ENCODE measurements at places on chromosomes 2 and 18.
A peak's percentile ranks its signal among the peaks of the same experiment; 100 is the strongest.

- DNase-seq, result no peak
Observed at GRCh38 chr2:83054751-83055150, 1404.3 kb downstream of the SUCLG1 start.

DNA sequence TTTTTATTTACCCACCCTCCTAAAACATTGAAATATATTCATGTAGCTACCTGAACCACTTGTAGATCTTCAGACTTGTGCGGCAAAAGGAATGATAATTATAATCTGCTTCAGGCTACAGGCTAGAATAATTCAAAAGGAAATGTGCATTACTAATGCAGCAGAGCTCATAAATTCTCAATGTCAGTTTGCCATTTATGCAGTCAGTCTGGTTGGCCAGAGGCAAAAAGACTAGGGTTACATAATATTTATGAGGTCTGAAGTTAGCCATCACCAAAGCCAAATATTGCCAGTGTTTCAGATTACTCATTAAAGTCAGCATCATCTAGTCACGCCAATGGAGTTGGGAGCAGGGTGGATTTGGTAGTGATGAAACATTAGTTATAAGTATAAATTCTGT is 38.9 kb downstream of the METAP1D start:
- DNase-seq, result no peak

- DNase-seq, result no peak
Observed at GRCh38 chr2:170641961-170642360, 73.2 kb upstream of the SP5 start.

GRCh38 chr18:10715791-10716190 is 190.0 kb downstream of the NAPG start:
- DNase-seq, result no peak

GRCh38 chr18:24988253-24988840 is 363.6 kb downstream of the ZNF521 start:
- no peak for DNase-seq

DNA sequence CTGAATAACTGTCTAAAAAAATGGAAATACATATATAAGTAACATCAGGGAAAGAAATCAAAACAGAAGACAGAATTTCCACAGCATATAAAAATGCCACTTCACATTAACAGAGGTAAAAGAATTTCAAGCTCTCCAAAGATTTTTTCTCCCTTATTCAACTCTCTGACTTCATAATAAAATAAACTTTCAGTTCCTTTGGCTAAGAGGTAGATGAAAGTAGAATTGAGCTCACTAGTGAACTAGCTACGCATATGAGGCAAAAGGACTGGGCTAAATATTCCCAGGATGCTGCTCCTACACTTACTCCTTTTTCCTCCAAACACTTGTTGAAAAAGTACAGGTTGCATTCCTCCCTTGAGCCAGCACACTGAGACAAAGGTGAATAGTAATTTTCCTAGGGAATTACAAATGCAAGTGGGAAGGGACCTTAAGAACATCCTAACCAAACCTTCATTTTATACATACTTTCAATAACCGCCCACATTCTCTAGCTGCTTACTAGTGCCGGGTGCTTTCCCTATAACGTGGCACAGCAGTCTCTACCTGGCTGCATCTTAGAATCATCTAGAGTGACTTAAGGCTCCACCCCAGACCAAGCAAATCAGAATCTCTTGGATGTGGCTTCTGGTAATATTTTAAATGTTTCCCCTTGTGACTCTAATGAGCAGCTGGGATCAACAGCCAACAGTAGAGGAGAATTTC is 136.6 kb downstream of the MTCL1 start:
- no peak for DNase-seq

DNA sequence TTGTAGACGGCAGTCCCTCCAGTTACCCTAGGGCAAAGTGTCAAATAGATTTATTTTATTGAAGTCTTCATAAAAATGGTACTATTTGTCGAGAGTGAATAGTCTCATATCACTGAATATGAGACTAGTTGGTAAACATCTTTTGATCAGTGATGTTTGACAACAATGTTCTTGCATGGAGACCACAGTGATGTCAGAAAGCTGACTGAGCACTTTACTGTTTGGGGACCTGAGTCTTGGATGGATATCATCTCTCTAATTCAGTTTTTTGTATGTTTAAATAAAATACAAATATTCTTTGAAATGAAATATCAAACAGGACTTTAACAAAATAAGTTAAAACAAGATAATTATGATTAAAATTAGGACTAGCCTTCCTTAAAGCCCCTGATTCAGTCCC is 1315.4 kb upstream of the NRXN1 start:
- DNase-seq, result no peak

- DNase-seq, result no peak
Observed at GRCh38 chr2:43708891-43709290, 32.7 kb upstream of the C1GALT1C1L start.

- no peak for DNase-seq
Observed at GRCh38 chr2:217273162-217273561, 413.3 kb upstream of the TNP1 start.

DNA sequence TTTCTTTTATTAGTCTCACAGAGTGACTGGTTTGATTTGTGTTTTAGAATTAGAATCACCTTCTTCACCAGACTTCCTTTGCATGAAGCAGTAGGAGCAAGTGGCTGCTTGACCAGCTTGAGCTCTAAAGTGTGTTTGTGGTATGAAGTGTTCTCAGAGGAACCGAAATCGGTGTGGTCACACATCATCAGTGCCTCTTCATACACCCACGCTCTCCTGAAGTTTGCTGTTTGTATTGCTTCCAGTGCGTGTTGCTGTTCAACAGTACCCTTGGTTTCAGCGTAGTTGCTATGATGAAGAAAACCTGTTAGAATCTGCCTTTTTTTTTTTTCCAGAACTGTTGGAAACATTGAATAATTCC is 77.9 kb downstream of the LIMS1 start:
- no peak for DNase-seq

GRCh38 chr18:28718696-28719095 is 541.8 kb upstream of the CDH2 start:
- no peak for DNase-seq

GRCh38 chr2:230619491-230619890 is 93.2 kb upstream of the CAB39 start:
- DNase-seq, result no peak

DNA sequence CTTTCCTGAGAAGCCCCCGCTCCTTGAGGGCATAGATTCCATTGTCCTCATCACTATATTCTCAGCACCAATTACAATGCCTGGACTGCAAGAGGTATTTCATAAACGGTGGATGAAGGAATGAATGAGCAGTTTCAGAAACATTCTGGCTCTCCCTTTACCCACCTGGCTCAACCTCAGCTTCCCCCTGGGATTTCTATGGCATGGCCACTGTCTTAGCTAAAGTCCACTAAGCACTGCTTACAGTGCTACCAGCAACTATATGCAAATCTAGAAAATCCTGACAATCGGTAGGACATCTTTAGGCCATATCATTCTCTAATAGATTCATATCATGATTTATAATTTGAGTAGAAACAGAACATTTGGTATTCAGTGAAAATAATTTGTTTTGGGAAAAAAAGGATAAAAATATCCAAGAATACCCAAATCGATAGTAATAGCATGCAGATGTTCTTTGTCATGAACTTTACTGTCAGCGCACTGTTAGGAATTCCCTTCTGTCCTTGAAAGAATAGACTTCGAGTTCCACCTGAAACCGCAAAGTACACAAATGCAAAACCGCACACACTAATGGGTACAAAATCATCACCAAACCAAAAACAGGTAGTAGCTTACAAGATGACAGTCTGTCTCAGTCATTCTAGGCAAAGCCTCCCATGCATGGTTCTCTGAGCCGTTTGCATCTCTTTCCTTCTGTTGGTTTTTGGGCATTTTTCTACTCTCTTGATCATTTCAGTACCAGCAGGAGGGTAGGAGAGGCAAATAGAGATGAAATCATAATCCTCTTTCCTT is 303.6 kb upstream of the ID2 start:
- no peak for DNase-seq

DNA sequence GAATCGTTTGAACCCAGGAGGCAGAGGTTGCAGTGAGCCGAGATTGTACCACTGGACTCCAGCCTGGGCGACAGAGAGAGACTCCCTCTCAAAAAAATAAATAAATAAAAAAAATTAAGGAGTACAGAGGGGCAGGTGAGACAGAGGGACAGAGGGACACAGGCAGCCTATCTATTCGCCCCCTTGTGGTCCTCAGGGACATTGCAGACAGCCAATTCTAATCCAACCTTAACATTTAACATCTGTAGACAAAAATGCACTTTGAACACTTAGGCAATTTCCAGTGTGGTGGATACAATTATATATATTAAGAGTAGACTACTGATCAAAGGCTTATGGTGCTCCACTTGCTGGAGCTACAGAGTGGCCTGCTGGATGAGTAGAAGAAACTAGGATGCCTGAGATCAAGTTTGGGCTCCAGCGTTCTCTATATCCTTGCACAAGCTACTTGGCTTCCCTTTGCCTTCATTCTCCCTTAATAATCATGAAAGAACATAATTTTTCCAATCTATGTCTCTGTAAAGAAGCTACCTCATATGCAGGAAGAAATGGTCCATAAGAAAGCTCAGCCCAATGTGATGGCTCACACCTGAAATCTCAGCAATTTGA is 8.2 kb upstream of the SMARCAL1 start:
- no peak for DNase-seq

DNA sequence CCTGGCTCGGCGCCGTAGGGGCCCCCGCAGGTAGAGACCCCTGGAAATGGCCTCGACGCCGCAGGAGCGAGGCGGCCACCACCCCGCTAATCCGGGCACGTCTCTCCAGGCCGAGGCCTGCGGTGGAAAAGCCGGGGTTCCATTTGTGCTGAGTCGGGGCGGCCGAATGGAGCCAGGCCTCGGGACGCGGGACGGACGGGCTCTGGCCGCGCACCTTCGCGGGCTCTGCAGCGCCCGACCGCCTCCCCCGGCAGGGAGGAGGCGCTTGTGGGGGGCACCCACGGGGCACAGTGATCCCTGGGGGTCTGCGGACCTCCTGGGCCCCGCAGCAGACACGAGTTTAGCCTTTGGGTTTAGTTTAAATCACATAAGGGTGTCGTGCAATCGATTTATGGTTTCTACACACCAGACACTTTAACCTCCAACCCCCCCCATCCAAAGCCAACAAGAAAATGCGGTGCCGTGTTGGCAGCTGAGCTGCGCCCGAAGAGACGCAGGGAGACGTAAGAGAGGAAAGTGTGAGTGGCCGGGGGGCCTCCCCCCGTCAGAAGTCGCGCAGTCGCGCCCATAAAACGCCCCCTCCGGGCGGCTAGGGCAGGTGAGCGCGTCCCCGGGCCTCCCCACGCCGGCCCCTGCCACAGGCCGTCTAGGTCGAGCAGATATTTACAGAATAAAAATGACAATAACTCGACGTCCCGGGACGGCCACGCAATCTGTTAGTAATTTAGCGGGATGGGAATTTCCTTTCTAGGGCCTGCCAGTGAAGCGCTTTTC is 1.0 kb upstream of the NFATC1 start:
- no peak for DNase-seq

GRCh38 chr18:76455003-76455676 is 39.9 kb downstream of the ZNF516 start:
- DNase-seq, result no peak

DNA sequence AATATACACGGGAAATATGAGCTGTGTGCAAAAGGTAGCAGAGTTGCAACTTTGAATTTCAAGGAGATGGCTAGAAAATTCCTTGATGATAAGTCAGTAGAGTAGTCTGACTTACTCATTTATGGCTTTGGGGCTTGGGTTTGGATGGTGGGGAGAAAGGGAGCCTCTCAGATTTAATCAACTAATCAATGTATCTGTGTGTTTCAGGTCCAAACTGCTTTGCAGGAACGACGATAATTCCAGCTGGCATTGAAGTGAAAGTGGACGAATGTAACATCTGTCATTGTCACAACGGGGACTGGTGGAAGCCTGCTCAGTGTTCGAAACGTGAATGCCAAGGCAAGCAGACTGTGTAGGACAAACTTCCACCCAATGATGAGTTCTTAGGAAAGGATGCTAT is 164.6 kb downstream of the VWC2L start:
- DNase-seq, result no peak

- DNase-seq, result no peak
Observed at GRCh38 chr18:76850112-76850511, 27.8 kb downstream of the ZNF236 start.

DNA sequence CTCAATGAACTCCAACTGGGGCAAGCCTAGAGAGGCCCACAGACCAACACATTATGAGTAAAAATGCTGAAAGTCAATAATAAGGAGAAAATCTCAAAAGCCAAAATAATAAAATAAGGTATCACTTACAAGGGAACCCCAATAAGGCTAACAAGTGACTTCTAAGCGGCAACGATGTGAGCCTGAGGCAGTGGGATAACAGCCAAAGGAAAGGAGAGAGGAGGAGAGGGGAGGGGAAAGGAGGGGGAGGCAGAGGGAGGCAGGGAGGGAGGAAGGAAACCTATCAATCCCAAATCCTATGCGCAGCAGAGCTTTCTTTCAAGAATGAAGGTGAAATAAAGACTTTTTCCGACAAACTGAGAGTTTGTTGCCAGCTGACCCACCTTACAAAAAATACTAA is 6.0 kb upstream of the NFATC1 start:
- DNase-seq, result no peak

DNA sequence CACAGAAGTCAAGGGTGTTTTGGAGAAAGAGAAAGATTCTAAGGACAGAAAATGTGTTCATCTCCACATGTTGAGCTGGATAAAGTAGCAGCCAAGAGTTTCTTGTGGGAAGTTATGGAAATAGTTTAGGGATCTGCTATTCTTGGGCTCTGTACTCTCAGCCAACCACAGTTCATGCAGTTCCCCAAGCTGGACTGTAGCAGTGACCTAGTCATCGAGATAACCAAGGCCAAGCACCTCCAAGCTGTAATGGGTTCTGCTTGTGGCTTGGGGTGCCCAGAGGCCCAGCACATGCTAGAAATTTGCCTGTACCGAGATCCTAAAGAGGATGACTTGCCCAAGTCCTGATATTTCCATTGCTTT is 91.9 kb upstream of the RASGRP3 start:
- DNase-seq, result no peak

DNA sequence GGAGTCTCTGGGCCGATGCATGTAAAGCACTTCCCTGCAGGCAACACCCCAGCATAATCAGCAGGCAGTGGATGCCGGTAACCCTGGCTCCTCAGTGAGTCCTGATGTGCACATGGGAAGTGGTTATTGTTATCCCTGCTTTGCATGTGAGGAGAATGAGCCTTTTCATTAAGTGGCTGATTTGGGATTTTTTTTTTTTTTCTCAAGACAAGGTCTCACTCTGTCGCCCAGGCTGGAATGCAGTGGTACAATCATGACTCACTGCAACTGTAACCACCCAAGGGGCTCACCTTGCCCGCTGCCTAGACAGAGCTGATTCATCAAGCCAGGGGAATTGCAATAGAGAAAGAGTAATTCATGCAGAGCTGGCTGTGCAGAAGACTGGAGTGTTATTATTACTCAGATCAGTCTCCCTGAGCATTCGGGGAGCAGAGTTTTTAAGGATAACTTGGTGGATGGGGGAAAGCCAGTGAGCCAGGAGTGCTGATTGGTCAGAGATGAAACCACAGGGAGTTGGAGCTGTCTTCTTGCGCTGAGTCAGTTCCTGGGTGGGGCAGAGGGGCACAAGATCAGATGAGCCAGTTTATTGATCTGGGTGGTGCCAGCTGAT is 95.4 kb downstream of the SOCS6 start:
- DNase-seq, result no peak

- DNase-seq, result peak; percentile 97
Observed at GRCh38 chr18:32048507-32049091, 30.0 kb downstream of the RNF125 start.

Measured in GF-D8 (cell line).